ENCODE measurements at places on chromosomes 2 and 18. TPM values are rescaled to one million over a fixed set of nuclear protein-coding genes. Genes with fewer than 3 reads are reported as not detected.

The L3MBTL4 gene
- 0.05 TPM for polyA plus RNA-seq

The ZNF514 gene
- polyA plus RNA-seq = 11.2 TPM

The DPYSL5 gene
- not detected for polyA plus RNA-seq

The TDRD15 gene
- polyA plus RNA-seq = not detected

The MARCHF4 gene
- polyA plus RNA-seq = not detected

DNA sequence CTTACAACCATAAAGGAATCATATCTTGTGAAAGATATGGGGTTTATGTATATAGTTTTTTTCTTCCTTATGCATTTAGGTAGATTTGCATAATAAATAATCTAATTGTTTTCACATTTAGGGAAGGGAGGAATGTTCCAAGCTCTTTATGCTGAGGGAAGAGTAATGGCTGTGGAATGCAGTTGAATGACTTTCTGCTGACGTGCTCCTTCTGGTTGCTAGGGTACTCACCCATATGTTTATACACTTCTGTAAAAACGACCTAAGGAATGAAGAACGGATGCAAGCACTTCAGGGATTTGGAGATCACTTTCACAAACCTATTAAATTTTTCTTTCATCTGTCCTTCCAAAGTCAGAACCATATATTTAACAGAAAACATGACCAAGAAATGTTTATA is 29.2 kb upstream of the PPP4R1 start:
- no peaks in the 10 kb centered on the region for H3K4me1 ChIP-seq
- H3K4me3 ChIP-seq = no peak overlapping the region
- DNase-seq = no peak
- no peaks in the 10 kb centered on the region for H3K27me3 ChIP-seq

- no peak overlapping the region for H3K4me3 ChIP-seq
- H3K27ac ChIP-seq = no peak overlapping the region
- peaks cover 4% of the 10 kb centered on the region for H3K27me3 ChIP-seq
- no peaks in the 10 kb centered on the region for H3K4me1 ChIP-seq
- H3K36me3 ChIP-seq = no peaks in the 10 kb centered on the region
- DNase-seq = no peak
Measured at GRCh38 chr2:46827274-46828134, 88.1 kb downstream of the MCFD2 start.

GRCh38 chr2:168255866-168256265 is 8.5 kb upstream of the STK39 start:
- H3K36me3 ChIP-seq = no peaks in the 10 kb centered on the region
- DNase-seq = no peak
- H3K27ac ChIP-seq = no peak overlapping the region
- no peaks in the 10 kb centered on the region for H3K27me3 ChIP-seq
- no peaks in the 10 kb centered on the region for H3K4me1 ChIP-seq

- H3K4me1 ChIP-seq = no peaks in the 10 kb centered on the region
- no peaks in the 10 kb centered on the region for H3K36me3 ChIP-seq
- no peaks in the 10 kb centered on the region for H3K27me3 ChIP-seq
- no peak overlapping the region for H3K27ac ChIP-seq
Measured at GRCh38 chr2:45256867-45257641, 247.8 kb upstream of the SIX2 start.

- H3K36me3 ChIP-seq = no peaks in the 10 kb centered on the region
- H3K4me3 ChIP-seq = no peak overlapping the region
- H3K27ac ChIP-seq = no peak overlapping the region
- peaks cover 4% of the 10 kb centered on the region for H3K4me1 ChIP-seq
Measured at GRCh38 chr2:113240150-113240914, 38.4 kb downstream of the PAX8 start.

GRCh38 chr2:65281627-65282351 is 54.2 kb downstream of the ACTR2 start:
- H3K4me3 ChIP-seq = no peak overlapping the region
- no peaks in the 10 kb centered on the region for H3K27me3 ChIP-seq
- no peak overlapping the region for H3K27ac ChIP-seq
- H3K36me3 ChIP-seq = no peaks in the 10 kb centered on the region
- DNase-seq = no peak

GRCh38 chr2:238968616-238969384 is 120.9 kb downstream of the TWIST2 start:
- no peaks in the 10 kb centered on the region for H3K27me3 ChIP-seq
- no peak for DNase-seq
- H3K4me3 ChIP-seq = no peak overlapping the region

Measured in naive thymus-derived CD4-positive, alpha-beta T cell (primary cell).